DMS79 (cell line): ENCODE measurements at places on chromosomes 16 and 17.

DNA sequence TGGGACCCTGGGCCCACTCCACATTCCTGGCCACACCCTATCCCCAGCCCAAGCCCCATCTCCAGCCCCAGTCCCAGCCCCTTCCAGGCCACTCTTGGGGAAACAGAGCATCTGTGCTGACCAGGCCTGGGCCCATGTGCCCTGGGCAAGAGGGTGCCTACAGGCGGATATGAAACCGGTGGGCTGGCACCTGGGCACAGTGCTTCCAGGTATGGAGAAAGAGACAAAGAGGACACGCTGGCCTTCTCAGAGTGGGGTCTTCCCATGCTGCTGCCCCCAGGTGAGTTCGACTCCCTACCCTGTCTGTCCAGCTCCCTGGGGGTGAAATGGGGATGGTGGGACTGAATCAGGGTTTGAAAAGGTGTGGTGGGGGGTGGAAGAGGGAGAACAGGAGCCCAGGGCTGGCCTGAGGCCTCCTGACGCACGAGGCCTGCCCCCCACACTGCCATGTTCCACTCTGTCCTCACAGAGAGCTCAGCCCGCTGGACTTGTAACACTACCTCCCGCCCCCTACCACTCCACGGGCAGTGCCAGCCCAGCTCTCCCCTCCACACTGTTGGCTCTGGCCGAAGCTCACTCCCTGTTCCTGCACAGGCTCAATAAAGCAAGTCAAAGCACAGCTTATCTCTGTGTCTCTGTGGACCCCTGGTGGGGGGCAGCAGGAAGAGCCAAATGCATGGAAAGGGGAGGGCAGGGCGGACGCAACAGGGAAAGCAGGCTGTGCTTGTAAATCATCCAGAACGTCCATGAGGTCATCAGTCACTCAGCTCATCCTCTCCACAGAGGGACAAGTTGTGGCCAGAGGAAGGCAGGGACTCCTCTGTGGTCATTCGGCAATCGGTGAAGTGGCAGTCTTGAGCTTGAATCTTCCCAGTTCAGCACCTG lies 71.1 kb upstream of the TMEM97 start:
- DNase-seq: no peak

DNA sequence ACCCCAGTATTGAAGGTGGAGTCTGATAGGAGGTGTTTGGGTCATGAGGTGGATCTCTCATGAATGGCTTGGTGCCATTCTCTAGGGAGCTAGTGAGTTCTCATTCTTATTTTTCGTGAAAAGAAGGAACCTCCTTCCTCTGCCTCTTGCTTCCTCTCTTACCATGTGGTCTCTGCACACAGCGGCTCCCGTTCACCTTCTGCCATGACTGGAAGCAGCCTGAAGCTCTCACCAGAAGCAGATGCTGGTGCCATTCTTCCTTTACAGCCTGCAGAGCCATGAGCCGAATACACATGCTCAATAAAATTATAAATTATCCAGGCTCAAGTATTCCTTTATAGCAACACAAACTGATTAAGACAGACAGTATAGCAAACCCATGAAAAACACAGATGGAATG lies 545.1 kb upstream of the C16orf82 start:
- DNase-seq: no peak

DNA sequence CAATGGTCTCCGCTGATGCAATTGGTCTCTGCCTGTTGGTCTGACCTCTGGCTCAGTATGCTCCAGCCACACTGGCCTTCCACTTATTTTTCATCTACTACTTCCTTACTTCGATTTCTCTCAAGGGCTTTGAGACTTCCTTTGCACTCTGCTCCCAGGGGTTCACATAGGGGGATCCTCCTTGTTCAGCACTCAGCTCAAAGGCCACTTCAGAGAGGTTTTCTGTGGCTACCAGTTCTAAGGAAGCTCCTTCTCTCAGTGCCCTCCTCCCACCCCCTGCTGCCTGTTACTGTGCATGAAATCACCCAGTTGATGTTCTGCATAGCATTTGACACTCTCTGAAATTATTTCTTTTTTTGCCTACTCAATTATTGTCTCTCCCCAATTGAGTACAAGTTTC lies 476.4 kb downstream of the HS3ST3B1 start:
- DNase-seq: no peak

- no peak for DNase-seq
These were observed 342.3 kb downstream of the SNX29 start for GRCh38 chr16:12318661-12319427.

DNA sequence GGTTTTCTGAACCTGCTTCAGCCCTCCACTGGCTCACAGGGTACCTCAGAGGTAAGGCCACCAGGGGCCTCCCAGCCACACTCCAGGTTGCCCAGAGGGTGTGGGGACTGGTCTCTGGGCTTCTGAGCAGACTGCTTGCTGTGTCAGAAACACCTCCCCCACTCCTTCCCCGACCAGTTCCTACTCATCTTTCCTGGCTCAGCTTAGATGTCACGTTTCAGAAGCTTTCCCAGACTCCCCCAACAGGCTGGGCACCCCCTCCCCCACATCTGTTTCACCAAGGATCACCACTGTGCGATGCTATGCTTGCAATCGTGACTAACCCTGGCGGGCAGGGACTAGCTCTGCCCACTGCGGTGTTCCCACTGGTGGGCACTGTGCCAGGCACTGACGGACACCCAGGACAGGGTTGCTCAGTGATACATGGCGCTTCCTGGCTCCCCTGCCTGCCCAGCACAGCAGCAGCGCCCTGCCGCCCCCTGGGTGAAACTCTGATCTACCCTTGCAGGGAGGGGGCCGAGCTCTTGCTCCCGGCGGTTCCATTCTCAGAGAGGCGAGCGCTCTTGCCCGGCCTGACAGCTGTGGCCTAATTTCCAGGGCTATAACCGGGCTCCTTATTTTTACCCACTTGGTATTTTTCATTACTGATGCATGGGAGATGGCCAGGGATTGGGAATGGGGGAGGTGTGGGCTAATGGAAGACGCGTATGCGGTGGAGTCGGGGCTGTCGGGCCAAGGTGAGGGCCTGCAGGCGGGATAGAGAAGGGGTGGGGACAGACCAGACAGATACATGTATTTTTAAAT lies 29.4 kb upstream of the MTSS2 start:
- peak; percentile 64 for DNase-seq

GRCh38 chr17:32019228-32019627 lies 12.0 kb downstream of the LRRC37B start:
- no peak for DNase-seq

DNA sequence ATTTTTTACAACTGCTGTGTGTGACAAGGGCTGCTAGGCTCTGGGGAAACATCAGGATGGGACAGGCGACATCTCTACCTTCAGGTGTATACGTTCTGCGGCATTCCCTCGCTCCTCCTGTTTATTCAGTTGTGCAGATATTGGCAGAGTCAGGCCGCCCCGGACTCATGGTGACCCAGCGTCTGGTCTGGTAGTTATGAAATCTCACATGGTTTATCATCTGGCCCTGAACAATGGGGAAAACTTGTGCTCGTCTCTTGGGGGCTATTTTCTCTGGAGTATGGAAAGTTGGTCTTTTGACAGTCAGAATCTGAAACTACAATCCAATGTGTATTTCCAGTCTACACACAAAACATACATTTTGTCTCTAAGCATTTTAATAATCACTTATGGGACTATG lies 3.3 kb downstream of the MARCHF10 start:
- no peak for DNase-seq

DNA sequence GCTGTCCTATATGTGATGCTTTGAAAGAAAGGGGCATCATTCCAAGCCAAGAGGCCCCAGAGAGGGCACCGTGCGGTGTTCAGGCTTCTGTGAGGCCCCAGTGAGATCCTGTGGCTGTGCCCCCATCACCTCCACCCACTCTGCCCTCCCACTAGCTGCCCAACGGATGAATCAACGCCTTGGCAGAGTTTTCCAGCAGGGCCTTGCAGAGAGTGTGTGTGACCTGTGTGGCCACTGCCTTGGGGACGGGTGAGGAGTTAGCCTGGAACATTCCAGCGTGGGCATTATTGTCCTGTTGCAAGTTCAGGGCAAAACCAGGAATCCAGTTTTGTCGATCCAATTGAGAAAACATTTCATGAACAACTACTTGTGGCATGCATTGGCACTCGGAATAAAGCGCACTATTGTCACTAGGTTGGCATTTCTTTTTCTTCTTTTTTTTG lies 53.7 kb downstream of the SF3B3 start:
- no peak for DNase-seq

DNA sequence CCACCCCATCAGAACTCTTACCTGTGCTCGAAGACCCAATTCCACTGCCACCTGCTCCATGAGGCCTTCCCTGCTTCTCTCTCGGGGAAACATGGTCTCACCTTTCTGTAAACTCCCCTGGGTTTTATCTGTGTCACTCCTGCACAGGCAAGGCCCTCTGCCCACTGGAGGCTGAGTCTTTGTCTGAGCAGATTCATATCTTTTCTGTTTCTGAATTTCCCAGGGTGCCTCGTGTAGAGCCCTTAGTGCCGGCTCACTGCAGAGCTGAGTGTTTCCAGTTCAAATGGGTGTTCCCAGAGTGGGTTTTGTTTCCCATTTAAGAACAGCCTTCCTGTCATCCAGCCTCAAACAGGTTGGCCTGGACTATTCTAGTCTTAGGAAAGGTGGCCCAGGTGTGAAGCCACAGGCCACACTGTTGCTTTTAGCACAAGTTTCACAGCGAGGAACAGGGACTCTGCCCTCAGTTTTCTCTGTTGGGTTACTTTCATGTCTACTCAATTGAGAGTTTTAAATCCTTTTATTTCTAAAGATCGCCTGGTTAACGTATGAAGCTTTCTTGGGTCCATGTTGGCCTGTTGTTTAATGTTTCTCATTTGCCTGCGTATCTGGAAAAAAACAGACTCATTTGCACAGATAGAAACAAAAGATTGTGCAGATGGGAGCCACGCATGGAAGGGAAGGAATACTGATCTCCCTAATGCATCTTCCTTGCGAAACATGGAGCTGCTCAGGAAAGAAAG lies 228.7 kb downstream of the MSI2 start:
- DNase-seq: peak; percentile 78
